Hippocampal formation (tissue), 2 donors: ENCODE measurements at places on chromosomes 5 and 9.

GRCh38 chr5:134143944-134144941 lies 29.8 kb downstream of the TCF7 start:
- no peak for DNase-seq

GRCh38 chr5:73387149-73387591 lies 61.4 kb downstream of the FOXD1 start:
- DNase-seq: no peak

GRCh38 chr9:108178318-108178717 lies 677.5 kb downstream of the ACTL7B start:
- no peak for DNase-seq

GRCh38 chr9:105535920-105536668 lies 21.8 kb upstream of the FKTN start:
- no peak for DNase-seq

- no peak for DNase-seq
Observed at GRCh38 chr9:90064248-90064647, 459.4 kb downstream of the GADD45G start.

GRCh38 chr9:121157939-121158338 lies 43.7 kb downstream of the RAB14 start:
- no peak for DNase-seq
